ENCODE measurements at places on chromosomes 5 and 9.

- DNase-seq = peak; percentile 33
These were observed at the start of gene C5orf63 for GRCh38 chr5:127072861-127073846. TSS of gene C5orf63 (minus strand) at chr5:127073502. CDS start at chr5:127058995, 14,507 bp downstream.

GRCh38 chr5:175688352-175689146 lies 30.7 kb downstream of the HRH2 start:
- DNase-seq = no peak

GRCh38 chr9:131853434-131853833 lies 113.6 kb upstream of the RAPGEF1 start:
- DNase-seq = no peak

GRCh38 chr9:96513622-96514021 lies 63.7 kb downstream of the HABP4 start:
- peak; percentile 36 for DNase-seq

GRCh38 chr9:121360601-121361374 lies 9.3 kb downstream of the STOM start:
- peak; percentile 91 for DNase-seq

- no peak for DNase-seq
These were observed 69.5 kb upstream of the ALDH1A1 start for GRCh38 chr9:73022353-73022752.

- DNase-seq = peak; percentile 86
These were observed at the start of gene FBXL7 for GRCh38 chr5:15499528-15500324. TSS of gene FBXL7 (plus strand) at chr5:15500180.

GRCh38 chr5:53243403-53243802 lies 133.8 kb upstream of the MOCS2 start:
- DNase-seq = no peak

GRCh38 chr9:82601293-82601771 lies 461.6 kb downstream of the RASEF start:
- peak; percentile 56 for DNase-seq

- peak; percentile 98 for DNase-seq
These were observed 184.8 kb downstream of the PBX3 start for GRCh38 chr9:125932012-125932411.

DNA sequence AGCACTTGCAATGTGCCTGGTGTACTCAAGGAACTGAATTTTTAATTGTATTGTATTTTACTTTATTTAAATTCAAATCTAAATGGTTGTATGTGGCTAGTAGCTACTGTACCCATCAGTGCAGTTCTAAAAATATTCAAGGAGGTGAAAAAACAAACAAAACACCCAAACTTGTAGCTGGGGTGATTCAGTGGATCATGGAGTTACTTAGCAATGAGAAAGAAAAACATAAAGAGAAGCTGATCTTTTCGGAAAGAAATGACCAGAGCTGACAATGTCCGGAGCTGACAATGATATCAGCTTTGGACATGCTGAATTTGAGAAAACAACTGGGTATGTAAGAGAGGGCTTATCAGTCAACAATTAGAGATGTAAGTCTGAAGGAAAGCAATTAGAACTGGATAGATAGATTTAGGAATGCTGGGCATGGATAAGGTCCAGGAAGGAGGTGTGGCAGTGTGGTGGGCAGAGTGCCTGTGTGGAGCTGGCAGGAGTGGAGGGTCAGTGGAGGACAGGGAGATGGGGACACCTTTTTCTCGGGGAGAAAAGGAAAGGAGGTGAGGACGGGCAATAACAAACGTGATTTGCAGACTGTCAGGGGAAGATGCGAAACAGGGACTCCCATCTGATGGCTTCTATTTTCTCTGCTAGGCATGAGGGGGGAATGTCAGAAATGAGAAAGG lies 113.2 kb downstream of the DCP2 start:
- no peak for DNase-seq

GRCh38 chr5:43315682-43316081 lies 2.5 kb upstream of the HMGCS1 start:
- no peak for DNase-seq

DNA sequence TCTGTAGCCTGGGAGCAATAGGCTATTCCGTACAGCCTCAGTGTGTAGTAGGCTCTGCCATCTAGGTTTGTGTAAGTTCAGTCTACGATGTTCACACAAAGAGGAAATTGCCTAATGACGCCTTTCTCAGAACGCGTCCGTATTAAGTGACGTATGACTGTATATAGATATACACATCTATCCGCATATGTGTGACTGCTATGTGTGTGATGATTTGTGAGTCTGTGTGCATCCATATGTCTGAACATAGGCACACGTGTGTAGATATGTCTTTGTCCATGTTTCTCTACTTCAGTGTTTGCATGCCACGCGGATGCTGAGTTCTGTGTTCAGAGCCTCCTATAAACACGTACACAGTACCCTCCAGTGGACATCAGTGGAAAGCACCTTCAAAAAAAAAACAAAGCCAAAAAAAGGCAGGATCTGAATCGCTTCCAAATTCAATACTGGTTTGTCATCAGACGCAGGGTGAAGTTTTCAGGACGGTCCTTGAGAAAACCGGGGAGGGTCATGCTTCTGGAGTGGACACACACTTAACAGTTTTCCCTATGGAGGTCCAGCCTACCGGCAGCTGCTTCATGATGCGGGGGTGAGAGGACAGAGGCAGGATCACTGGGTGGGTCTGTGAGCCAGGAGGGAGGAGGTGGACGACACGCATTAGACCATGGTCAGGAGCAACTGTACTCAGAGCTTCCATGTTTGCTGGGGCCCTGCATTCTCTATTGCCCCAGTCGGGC lies 29.5 kb upstream of the ALDH1B1 start:
- peak; percentile 85 for DNase-seq
